HCT116 (cell line): ENCODE measurements at places on chromosomes 3 and 15.

DNA sequence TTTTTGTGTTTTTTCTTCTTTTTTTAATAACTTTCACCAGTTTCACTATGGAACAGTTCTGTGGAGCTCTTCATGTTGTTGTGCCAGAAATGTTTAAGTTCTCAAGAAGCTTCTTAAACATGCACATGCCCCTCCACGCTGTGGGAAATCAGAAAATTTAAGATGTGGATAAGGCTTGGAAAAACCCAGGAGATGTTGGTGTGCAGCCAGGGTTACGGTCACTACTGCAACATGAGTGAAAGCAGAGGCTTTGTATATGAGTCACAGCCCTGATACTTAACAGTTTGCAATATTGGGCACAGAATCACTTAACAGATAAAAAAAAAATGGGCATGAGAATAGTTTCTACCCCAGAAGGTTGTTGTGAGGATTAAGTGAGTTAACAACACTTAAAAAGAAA is 399.9 kb downstream of the LRTM1 start:
- no peak for DNase-seq

DNA sequence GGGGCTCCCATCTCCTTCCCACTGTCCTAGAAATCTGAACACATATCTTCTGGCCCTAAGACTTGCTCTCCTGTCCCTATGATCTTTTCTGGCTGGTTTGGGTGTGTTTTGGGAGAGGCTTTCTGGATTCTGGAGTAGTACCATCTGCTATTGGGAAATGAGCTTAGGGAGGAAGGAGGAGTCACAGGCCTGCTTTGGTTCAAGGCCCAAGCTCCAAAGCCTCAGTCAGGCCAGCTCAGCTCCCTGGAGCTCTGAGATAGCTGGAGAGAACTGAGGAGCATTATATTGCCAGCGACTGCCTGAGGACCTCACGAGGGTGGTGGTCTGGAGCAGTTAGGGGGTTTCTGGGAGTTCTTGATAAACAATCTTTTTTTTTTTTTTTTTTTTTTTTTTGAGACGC is 18.7 kb downstream of the RASGRF1 start:
- no peak for DNase-seq

DNA sequence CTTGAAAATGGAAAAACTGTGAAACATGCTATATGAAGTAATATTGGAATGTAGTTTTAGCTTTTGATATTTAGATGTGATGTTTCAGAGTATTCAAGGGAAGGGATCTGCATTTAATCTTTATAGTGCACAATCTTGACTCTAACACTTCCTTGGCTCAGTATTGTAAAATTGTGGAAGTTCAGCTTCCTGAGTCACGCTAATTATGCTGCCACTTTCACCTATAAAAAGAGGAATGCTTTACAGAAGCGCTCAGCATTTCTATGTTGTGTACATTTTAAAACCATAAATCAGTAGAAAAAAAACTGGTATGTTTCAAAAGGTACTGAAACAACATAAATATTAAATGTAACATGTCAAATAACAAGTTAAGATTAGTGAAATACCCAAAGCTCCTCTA is 32.6 kb downstream of the SERPINI2 start:
- no peak for DNase-seq

- no peak for DNase-seq
Measured at GRCh38 chr3:63954182-63954581, 42.0 kb upstream of the SCAANT1 start.

- no peak for DNase-seq
Measured at GRCh38 chr3:165640970-165641369, 196.3 kb downstream of the BCHE start.

DNA sequence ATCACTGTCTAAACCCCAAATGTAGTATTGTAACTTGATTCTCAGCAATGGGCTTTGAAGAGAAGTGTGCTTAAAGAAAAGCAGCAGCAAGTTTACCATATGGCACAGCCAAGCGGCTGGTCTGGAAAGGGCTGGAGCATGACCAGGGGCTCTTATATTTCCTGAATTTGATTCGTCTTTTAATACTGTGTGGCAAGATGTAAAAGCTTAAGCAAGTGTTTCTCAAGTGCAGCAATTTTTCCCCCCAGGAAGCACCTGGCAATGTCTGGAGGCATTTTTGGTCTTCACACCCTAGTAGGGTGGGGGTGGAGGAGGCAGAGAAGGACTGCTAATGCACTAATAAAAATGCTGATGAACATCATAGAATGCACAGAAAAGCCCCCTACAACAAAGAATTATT is 397.9 kb downstream of the NTRK3 start:
- DNase-seq = no peak

DNA sequence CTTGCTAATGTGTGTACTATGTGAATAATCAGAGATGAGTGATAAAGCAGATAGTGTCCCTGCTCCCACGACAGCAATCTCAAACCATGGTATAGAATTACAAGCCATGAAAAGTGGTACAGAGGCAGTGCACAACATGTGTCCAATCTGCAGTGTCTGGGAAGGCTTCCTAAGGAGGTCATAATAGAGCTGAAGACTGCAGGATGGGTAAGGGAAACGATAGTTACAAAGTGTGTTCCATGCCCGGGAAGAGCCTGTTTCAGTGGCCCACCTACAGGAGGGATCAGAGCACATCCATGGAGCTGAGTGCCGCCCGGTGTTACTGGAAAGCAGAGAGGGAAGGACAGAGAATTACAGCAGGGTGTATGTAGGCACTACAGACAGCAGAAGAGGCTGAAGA is 48.9 kb downstream of the PAK2 start:
- no peak for DNase-seq

DNA sequence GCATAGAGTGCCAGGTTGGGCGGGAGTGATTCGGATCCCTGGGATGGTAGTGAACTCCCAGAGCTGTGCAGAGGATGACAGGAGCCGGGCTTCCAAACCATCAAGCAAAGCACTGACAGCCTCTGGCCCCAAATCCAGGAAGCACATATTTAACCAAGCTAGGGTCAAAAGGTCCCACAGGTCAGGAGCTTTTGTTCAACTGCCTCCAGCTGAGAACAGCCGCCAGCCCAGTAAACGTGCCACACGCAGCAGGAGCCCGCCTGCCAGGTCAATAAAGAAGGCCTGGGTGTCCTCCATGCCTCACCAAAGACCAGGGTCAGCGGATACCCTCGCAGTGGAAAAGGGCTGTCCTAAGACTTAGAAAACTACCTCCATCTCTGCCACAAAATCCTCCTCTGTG is 184.7 kb upstream of the LINGO1 start:
- DNase-seq = no peak

DNA sequence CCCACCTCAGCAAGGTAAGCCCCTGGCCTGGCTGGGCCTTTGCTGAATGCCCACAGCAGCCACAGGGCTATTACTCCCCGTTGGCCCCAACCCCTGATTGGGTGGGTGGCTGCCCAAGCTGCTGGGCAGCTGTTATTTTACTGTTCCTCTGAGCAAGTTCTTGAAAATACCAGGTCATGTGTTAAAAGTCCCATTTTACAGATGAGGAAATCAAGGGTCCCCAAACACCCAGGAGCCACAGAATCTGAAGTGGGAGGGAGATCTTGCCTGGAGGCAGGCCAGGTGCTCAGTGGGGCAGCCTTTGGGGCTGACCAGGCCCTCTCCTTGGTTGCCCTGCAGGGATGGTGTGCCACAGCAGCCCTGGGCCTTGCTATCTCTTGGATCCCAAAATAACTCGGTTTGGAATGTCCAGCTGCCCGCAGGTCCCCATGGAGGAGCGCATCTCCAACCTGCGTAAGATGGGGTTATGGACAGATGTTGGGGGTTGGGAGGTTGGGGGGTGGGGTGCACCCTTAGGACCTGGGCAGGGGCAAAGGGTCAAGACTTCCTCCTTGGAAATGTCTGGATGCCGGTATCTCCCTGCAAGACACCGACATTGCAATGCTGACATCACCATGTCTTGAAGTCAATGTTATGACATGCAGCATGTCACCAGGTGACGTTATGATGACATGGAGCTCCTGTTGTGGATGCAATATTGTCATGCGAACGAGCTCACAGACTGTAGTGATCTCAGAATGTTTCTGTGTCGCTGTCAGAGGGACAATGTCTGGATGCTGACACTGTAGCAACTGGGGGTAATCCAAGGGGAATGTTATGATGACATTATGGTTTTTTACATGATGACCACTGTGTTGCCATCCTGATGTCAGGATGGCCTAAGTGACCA is 13.3 kb upstream of the CSPG4 start:
- no peak for DNase-seq

- DNase-seq = no peak
Measured at GRCh38 chr3:165644331-165644730, 192.9 kb downstream of the BCHE start.

DNA sequence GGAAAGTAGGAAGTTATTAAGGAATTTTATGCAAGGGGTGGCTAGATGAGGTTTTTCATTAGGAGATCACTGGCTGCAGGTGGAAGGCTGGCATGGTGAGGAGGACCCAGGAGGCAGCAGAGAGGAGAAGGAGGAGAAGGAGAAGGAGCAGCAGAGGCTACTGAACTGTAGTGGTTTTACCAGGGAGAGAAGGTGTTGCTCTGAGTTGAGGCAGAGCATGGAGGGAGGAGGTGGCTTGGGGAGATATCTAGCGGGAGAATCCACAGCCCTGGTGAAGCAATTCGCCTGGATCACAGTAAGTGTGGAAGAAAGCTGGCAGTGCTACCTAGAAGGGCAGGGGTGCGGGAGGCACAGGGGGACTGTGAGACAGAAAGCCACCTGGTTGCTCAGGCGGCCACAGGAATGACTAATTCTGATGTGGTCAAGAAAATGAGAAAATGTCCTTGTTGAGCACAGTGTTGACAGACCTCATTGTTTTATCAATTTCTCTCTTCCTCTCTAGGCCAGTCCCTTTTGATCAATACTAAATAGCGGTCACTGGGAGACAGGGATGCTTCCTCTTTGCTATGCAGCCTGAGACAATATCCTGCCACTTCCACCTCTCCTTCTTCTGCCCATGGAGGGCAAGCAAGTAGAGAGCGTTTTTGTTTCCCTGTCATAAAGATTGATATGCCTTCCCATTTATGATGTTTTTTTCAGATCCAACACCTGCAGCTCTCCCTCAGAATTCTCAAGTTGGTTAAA is 94.6 kb downstream of the EEFSEC start:
- DNase-seq = no peak

DNA sequence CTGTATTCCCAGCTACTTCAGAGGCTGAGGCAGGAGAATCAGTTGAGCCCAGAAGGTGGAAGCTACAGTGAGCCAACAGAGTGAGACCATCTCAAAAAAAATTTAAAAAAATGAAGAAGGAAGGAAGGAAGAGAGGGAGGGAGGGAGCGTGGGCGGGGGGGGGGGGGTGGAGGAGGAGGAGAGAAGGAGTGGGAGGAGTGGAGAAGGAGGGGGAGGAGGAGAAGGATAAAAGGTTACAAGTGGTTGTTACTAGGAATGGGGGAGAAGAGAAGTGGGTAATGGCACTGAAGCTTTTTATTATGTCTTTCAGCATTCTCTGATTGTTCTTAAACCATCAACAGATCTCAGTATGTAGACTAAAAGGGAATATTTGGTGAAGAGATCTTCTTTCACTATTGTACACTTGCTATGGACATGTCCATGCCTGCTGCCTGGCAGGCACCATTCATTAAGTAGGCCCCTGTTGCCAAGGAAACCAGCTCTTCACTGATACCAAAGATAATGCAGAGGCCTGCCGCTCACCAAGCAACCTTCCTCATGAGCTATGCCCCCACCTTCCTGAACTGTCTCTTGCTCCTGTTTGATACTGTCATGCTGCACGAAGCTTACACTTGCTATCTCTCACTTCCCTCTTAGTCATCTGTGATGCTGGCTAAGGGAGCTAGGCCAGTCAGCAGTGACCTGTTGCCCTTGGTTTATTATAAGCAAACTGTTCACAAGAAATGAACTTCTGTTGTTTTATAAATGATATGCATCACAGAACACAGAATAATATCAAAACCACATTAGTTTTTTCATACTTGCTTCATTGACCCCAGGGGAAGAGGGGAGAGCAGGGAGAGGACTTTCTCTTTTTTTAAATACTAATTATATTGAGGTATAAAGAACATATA is 23.1 kb downstream of the EPM2AIP1 start:
- DNase-seq = no peak
